ENCODE measurements at places on chromosomes 2 and 18. TPM values are rescaled to one million over a fixed set of nuclear protein-coding genes. Genes with fewer than 3 reads are reported as not detected.

DNAJC5G gene
- not detected for total RNA-seq

UGT1A10 gene
- total RNA-seq = not detected

MYO7B gene
- total RNA-seq = 0.62 TPM

BMP10 gene
- not detected for total RNA-seq

ALS2 gene
- 36.4 TPM for total RNA-seq

IL1R1 gene
- 49.9 TPM for total RNA-seq

IL36RN gene
- total RNA-seq = not detected

ABHD3 gene
- 15.4 TPM for total RNA-seq

MXD1 gene
- total RNA-seq = 25.3 TPM
